Left lung (tissue), 14 donors: ENCODE measurements at places on chromosomes 6 and 20.

GRCh38 chr6:167479901-167480648 lies 155.2 kb downstream of the TTLL2 start:
- no peaks in the 10 kb centered on the region for H3K4me1 ChIP-seq
- H3K4me3 ChIP-seq = no peak overlapping the region
- H3K36me3 ChIP-seq = no peaks in the 10 kb centered on the region
- DNase-seq = no peak

- no peaks in the 10 kb centered on the region for H3K4me1 ChIP-seq
- no peak for DNase-seq
- no peaks in the 10 kb centered on the region for H3K36me3 ChIP-seq
- H3K27ac ChIP-seq = no peak overlapping the region
Observed at GRCh38 chr6:106927531-106928398, 46.8 kb downstream of the CD24 start.

- H3K4me1 ChIP-seq = peaks cover 11% of the 10 kb centered on the region
- H3K27ac ChIP-seq = no peak overlapping the region
- no peak overlapping the region for H3K4me3 ChIP-seq
- no peak for DNase-seq
Observed at GRCh38 chr6:117544716-117545115, 57.6 kb downstream of the GOPC start.

DNA sequence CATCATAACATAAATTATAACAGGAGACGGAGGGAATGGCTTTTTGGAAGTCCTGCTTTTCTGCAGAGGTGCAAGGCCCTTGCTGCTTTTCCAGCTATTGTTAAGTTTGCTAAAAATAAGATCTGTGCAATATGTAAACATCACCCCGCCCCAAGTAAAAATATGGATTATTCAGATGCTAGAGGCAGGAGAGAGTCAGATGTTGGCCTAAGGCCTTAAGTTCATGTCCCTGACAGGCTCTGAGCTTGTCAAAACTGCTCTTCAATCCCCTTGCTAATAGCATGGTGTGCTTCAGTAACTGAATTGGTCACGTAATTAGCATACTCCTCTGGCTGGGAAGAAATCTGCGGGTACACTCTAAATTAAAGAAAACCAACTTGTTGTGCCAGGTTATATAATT lies 147.5 kb downstream of the BMP2 start:
- no peak overlapping the region for H3K4me3 ChIP-seq
- no peak overlapping the region for H3K27ac ChIP-seq
- no peaks in the 10 kb centered on the region for H3K27me3 ChIP-seq
- no peak for DNase-seq

GRCh38 chr6:156449569-156449968 lies 327.6 kb upstream of the ARID1B start:
- no peak for DNase-seq
- H3K27me3 ChIP-seq = no peaks in the 10 kb centered on the region
- no peak overlapping the region for H3K27ac ChIP-seq
- H3K4me3 ChIP-seq = no peak overlapping the region

GRCh38 chr6:131063764-131064272 lies 773 bp upstream of the EPB41L2 start:
- H3K27ac ChIP-seq = peak overlapping the region; percentile 85
- DNase-seq = no peak
- peaks cover 18% of the 10 kb centered on the region for H3K27me3 ChIP-seq
- no peaks in the 10 kb centered on the region for H3K4me1 ChIP-seq

- no peaks in the 10 kb centered on the region for H3K27me3 ChIP-seq
- H3K4me1 ChIP-seq = no peaks in the 10 kb centered on the region
- no peak overlapping the region for H3K27ac ChIP-seq
- H3K36me3 ChIP-seq = no peaks in the 10 kb centered on the region
- no peak for DNase-seq
Observed at GRCh38 chr6:161395716-161396231, 121.9 kb upstream of the AGPAT4 start.
